ENCODE measurements at places on chromosomes 1 and 21.
A peak's percentile ranks its signal among the peaks of the same experiment; 100 is the strongest.

DNA sequence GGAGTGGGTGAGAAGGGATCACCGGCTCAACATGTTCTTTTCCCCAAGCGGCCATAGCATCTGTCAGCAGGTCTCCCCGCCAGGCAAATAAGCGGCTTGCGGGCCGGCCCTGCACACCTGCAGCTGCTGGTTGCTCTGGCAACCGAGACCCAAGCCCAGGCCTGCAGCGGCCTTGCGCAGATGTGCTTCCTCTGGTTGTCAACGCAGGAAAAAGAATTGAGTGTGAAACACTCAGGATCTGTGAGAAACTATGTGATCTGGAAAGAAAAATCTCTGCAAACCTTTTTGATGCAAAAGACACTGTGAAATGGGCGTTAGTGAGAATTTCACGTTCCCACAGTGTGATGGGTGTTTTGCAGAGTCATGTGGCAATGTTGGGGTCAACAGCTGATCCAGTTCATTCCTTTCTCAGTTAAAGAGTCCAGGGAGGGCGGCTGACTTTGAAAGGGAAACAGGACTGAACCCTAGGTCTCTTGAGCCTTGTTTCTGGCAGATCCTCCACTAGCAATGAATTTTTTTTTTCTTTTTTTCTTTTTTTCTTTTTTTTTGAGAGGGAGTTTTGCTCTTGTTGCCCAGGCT is 28.4 kb downstream of the TOMM20 start:
- peak; percentile 94 for DNase-seq

DNA sequence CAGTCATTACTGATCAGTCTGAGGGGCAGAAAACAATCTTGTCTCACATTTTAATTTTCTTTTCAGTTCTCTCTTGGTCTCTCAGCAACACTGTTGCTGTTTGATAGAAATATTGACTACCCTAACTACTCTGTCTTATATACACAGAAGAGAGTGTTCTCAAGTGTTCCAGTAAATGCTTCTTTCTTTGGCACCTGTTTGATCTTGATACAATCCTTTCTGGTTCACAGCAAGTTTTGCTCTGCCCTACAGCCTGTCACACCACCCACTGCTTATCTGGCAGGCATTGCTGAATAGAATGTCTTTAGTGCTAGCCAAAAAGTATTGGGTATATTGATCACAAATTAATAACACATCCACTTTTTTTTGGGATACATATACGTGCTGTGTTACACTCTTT is 75.7 kb upstream of the WLS start:
- no peak for DNase-seq

DNA sequence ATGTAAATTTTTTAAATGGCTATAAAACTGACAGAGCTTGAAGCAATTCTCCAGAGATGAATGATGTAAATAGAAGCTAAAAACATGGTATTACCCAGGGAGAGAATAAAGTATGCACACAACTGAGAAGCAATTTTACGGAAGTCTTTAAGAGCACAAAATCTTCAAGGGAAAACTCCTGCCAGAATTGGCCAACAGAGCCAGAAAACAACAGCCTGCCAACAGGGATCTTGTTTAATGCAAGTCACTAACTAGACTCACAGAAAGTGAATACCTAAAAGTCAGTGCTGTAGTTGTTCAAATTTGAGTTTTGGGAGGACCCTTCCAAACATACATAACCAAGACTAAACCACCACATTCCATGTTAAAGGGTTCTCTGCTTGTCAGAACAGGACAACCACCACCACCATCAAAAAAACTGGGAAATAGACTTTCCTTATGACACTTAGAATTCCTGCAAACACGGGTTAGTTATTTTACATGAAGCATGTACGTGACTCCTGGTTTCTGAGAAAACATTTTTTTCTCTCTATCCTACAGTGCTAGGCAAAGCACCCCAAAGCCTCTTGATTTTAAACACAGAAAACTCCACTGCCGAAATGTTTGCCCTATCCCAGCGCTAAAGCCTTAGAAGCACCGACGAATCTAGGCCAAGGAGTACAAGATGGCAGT is 1.6 kb downstream of the EPS15 start:
- DNase-seq = peak; percentile 89

GRCh38 chr1:103218821-103219220 is 110.5 kb upstream of the COL11A1 start:
- DNase-seq = no peak

GRCh38 chr1:203726417-203726867 is 38.5 kb upstream of the LAX1 start:
- no peak for DNase-seq

- no peak for DNase-seq
Observed at GRCh38 chr1:52281518-52281917, 84.5 kb downstream of the CC2D1B start.

DNA sequence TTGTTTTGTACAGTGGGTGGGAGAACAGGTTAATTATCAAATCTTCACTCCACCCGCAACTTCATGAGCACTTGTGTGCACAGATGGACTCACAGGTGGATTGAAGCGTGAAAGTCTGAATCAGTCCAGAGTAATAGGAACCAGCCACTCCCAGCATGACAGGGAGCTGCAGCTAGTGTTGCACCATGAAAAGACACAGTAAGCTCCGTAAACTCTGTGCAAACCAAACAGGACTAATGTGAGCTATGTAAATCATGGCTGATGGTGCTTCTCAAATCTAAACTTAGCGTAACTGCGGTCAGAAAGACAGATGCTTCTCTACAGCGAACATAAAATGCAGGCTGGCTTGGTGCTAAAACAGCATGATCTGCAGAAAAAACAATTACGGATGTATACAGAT is 114.4 kb downstream of the CENPF start:
- peak; percentile 96 for DNase-seq

DNA sequence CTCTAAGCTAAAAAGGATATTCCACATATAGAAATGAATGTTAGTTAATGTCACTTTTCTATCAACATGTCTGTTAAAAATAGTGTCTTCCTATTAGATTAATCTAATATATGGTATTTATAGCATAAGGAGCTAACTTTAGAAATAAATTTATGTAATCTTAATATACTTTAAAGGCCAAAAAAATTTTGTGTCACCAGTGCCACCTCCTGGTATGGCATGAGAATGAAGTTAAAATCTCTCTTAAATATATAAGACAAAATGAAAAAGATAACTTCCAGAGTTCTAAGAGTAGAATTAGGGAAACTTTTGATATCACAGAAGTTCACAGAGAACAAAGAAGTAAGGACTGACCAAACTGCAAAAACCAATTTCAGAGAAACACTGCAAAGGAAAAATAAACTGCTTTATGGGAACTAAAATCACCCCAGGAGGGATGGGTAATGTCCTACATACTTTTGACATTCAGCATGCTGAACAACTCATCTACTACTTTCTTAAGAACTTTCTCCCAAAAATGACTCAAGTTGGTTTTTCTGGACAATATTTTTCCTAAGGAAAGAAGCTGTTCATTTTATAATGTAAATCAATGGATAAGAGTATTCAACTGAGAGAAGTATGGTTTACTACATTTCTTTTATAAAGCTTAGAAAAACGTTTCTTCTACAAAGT is 82.8 kb downstream of the TRIM33 start:
- DNase-seq = peak; percentile 74

- no peak for DNase-seq
Observed at GRCh38 chr1:7703321-7704213, 67.5 kb upstream of the VAMP3 start.

- no peak for DNase-seq
Observed at GRCh38 chr1:167249702-167250101, 29.0 kb downstream of the POU2F1 start.
